ENCODE measurements at places on chromosomes 6 and 20. TPM values are rescaled to one million over a fixed set of nuclear protein-coding genes. Genes with fewer than 3 reads are reported as not detected.
A peak's percentile ranks its signal among the peaks of the same experiment; 100 is the strongest.

IRAK1BP1 gene
- total RNA-seq: 3.6 TPM

RPS6KA2 gene
- total RNA-seq: 153 TPM

NRSN1 gene
- total RNA-seq: not detected

DYNLT1 gene
- 36.6 TPM for total RNA-seq

LY6G6C gene
- total RNA-seq: not detected

PAX1 gene
- total RNA-seq: not detected

TDP2 gene
- 24.9 TPM for total RNA-seq

APOM gene
- not detected for total RNA-seq

PTK6 gene
- total RNA-seq: 0.90 TPM

CFAP61 gene
- 1.5 TPM for total RNA-seq

ATP9A gene
- total RNA-seq: 47.4 TPM

SUMO4 gene
- total RNA-seq: 6.6 TPM

SLC44A4 gene
- total RNA-seq: 0.22 TPM

ZNF334 gene
- 14.0 TPM for total RNA-seq

DDO gene
- total RNA-seq: 2.1 TPM

GRCh38 chr6:25862199-25862598, 11.8 kb downstream of the SLC17A3 start:
- no peak overlapping the region for H3K27ac ChIP-seq
- H3K4me1 ChIP-seq: no peaks in the 10 kb centered on the region
- DNase-seq: no peak
- no peak overlapping the region for H3K4me3 ChIP-seq
- H3K36me3 ChIP-seq: no peaks in the 10 kb centered on the region

DNA sequence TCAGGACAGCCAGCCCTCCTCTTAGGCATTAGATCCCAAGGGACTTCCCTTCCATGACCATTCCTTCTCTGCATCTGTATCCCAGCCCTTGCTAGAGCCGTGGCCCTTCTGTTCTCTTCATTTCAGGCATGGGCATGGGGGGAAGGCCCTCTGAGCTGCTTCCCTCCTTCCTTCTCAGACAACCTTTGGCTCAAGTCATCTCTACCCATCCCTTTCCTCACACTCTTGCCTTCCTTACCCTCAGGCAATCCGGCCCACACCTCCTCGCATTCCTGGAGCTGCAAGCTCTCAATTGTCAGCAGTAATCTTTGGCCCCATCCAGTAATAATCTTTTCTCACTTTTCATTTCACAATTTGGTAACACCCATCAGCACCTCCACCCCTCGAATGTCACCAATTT, 426.9 kb upstream of the JARID2 start:
- no peak overlapping the region for H3K27ac ChIP-seq
- H3K4me1 ChIP-seq: no peaks in the 10 kb centered on the region
- no peaks in the 10 kb centered on the region for H3K27me3 ChIP-seq
- no peak for DNase-seq

- H3K4me3 ChIP-seq: no peak overlapping the region
- peaks cover 7% of the 10 kb centered on the region for H3K4me1 ChIP-seq
- no peaks in the 10 kb centered on the region for H3K36me3 ChIP-seq
- DNase-seq: no peak
- H3K27ac ChIP-seq: no peak overlapping the region
These were observed 62.2 kb downstream of the CD164 start for GRCh38 chr6:109320072-109320471.

- no peaks in the 10 kb centered on the region for H3K27me3 ChIP-seq
- no peak overlapping the region for H3K4me3 ChIP-seq
- no peak for DNase-seq
- no peak overlapping the region for H3K27ac ChIP-seq
- H3K36me3 ChIP-seq: no peaks in the 10 kb centered on the region
- no peaks in the 10 kb centered on the region for H3K4me1 ChIP-seq
These were observed 184.3 kb upstream of the CST7 start for GRCh38 chr20:24764794-24765202.

DNA sequence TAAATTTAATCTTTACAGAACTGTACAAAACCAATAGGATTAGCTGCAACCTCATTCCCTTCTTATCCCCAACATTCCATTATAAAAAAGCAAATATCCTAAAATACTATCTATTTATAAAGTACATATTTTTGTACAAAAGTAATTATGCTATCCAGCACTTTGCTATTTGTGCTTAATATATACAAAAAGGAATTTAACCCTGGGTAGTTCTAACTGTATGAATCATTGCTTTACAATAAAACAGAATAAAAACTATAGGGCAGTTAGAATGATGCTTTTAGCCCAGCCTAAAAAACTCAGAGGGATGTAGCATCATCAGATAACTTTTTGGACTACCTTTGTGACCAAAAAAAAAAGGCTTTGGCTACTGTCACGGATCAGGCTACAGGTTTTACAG, 49.9 kb upstream of the KLHL31 start:
- H3K4me1 ChIP-seq: no peaks in the 10 kb centered on the region
- no peak for DNase-seq
- no peaks in the 10 kb centered on the region for H3K36me3 ChIP-seq
- H3K4me3 ChIP-seq: no peak overlapping the region
- no peak overlapping the region for H3K27ac ChIP-seq

DNA sequence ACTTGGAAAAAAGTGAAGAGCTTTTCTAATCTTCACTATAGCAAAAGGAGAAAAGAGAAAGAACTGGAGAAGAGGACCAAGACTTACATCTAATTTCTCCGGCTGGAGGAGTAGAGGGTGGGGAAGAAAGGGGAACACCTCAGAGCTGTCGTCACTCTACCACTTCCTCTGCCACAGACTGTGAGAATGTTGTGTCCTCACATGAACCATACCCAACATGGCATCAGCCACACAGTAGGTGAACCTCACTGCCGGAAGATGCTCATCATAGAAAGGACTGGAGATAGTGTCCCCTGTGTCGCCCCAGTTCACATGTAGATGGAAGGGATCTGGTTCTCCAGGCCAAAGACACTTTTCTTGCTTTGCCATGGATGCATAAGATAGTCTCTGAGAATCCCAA, 604.4 kb upstream of the NOX3 start:
- H3K4me3 ChIP-seq: no peak overlapping the region
- H3K36me3 ChIP-seq: no peaks in the 10 kb centered on the region
- H3K4me1 ChIP-seq: peaks cover 19% of the 10 kb centered on the region

GRCh38 chr20:25487306-25487705, 79.8 kb downstream of the GINS1 start:
- H3K4me1 ChIP-seq: no peaks in the 10 kb centered on the region
- no peak overlapping the region for H3K27ac ChIP-seq
- no peak overlapping the region for H3K4me3 ChIP-seq
- DNase-seq: no peak

- H3K36me3 ChIP-seq: no peaks in the 10 kb centered on the region
- DNase-seq: no peak
- H3K27ac ChIP-seq: no peak overlapping the region
- no peaks in the 10 kb centered on the region for H3K27me3 ChIP-seq
- no peaks in the 10 kb centered on the region for H3K4me1 ChIP-seq
These were observed 104.8 kb downstream of the TASP1 start for GRCh38 chr20:13533946-13534345.

- peaks cover 11% of the 10 kb centered on the region for H3K27me3 ChIP-seq
- no peak for DNase-seq
- H3K4me1 ChIP-seq: no peaks in the 10 kb centered on the region
- no peaks in the 10 kb centered on the region for H3K36me3 ChIP-seq
- H3K27ac ChIP-seq: no peak overlapping the region
- H3K4me3 ChIP-seq: no peak overlapping the region
These were observed 47.6 kb downstream of the MDGA1 start for GRCh38 chr6:37650071-37650481.

DNA sequence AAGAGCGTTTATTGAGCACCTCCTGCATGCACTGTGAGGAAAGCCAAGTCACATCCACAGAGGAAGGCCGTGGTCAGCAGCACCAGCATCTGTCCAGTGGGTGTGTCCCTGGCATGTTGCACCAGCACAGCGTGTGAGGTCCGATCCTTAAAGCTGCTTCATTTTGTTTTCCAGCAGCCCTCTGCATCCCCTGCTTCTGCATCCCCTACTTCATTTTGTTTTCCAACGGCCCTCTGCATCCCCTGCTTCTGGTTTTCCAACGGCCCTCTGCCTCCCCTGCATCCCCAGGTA, 147.8 kb downstream of the SYCP2 start:
- H3K27ac ChIP-seq: no peak overlapping the region
- no peaks in the 10 kb centered on the region for H3K4me1 ChIP-seq
- H3K27me3 ChIP-seq: no peaks in the 10 kb centered on the region
- no peak overlapping the region for H3K4me3 ChIP-seq
- H3K36me3 ChIP-seq: no peaks in the 10 kb centered on the region

GRCh38 chr6:101422811-101423210, 29.3 kb downstream of the GRIK2 start:
- no peak for DNase-seq
- no peak overlapping the region for H3K27ac ChIP-seq
- no peak overlapping the region for H3K4me3 ChIP-seq

DNA sequence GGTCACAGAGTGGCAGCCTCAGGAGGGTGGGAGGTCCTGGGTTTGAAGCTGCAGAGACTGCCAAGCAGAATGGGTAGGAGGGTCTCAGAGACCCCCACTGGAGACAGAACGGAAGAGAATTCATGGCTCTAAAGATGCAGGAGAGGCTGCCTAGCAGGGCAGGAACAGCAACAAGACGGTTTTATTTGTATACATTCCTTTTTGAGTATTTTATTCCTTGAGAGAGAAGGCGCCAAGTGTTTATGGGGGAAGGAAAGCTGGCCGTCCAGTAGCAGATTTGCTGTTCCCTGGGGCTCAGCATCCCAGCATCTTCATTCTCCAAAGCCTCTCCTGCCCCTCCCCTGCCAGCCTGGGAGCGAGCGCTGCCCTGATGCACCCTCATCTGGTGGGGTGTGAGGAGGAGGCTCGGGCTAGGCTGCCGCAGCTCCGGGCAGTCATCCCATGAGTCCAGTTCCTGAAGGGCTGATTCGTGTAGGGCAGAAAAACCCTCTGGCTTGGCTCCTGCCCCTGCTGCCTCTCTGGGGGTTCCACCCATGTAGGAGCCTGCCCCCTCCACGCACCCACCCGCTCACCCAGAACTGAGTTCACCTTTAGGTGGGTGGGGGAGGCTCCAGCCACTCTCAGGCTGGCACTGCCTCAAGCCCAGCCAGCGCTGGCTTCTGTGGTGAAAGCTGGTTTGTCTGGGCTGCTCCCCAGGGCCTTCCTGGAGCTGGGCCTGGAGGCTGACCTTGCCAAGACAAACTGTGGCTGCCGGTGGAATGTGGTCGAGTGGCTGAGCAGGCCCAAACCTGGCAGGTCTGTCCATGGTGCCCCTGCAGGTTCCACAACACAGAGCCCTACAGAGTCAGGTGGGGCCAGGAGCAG, 32.4 kb downstream of the CPXM1 start:
- H3K27ac ChIP-seq: no peak overlapping the region
- DNase-seq: no peak
- H3K4me1 ChIP-seq: no peaks in the 10 kb centered on the region
- no peak overlapping the region for H3K4me3 ChIP-seq
- no peaks in the 10 kb centered on the region for H3K36me3 ChIP-seq

DNA sequence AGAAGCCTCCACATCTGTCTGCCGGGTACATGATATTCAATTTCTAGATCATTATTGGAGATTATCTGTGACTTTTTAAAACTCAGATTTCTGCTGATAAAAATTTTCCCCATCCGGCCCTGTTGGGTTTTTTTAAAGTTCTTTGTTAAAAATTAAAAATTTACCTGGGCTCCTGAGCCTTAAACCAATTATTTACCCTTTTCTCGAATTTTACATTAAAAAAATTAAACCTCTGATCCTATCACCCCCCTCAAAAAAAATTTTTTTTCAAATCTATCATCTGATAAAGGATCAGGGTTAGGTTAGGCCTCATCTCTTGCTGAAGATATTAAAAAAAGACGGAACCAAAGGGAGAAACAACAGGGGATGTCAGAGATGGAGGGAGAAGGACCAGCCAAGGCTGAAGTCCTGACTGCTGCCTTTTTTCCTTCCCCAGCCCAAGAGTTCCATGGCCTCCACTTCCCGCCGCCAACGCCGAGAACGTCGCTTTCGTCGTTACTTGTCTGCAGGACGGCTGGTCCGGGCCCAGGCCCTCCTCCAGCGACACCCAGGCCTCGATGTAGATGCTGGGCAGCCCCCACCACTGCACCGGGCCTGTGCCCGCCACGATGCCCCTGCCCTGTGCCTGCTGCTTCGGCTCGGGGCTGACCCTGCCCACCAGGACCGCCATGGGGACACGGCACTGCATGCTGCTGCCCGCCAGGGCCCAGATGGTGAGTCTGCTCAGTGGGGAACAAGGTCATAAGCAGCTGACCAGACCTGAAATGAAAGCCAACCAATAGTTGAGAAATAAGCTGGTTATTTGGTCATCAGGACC, 527 bp downstream of the NFKBIL1 start:
- peaks cover 40% of the 10 kb centered on the region for H3K36me3 ChIP-seq
- DNase-seq: no peak
- H3K27me3 ChIP-seq: no peaks in the 10 kb centered on the region
- H3K4me3 ChIP-seq: peak overlapping the region; percentile 35

- no peak overlapping the region for H3K27ac ChIP-seq
- DNase-seq: no peak
- no peaks in the 10 kb centered on the region for H3K36me3 ChIP-seq
- no peak overlapping the region for H3K4me3 ChIP-seq
- no peaks in the 10 kb centered on the region for H3K27me3 ChIP-seq
- no peaks in the 10 kb centered on the region for H3K4me1 ChIP-seq
These were observed 6.5 kb downstream of the PTPRK start for GRCh38 chr6:128513878-128514277.

DNA sequence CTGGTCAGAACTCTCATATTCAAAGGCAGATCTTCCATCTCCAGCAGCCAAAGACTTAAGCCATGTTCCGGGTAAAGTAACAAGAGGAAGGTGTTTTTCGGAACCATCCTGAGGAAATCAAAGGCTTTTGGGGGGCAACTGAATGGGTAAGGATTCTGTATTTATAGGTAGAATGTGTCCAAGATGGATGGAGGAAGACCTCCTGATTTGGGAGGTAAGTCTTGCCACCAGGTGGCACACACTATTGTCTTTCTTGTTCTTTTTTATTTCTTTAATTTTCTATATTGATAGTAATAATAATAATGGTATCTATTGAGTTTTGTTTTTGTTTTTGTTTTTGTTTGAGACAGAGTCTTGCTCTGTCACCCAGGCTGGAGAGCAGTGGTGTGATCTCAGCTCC, 53.0 kb upstream of the UBR2 start:
- no peaks in the 10 kb centered on the region for H3K27me3 ChIP-seq
- no peak overlapping the region for H3K4me3 ChIP-seq
- H3K27ac ChIP-seq: no peak overlapping the region
- DNase-seq: no peak

DNA sequence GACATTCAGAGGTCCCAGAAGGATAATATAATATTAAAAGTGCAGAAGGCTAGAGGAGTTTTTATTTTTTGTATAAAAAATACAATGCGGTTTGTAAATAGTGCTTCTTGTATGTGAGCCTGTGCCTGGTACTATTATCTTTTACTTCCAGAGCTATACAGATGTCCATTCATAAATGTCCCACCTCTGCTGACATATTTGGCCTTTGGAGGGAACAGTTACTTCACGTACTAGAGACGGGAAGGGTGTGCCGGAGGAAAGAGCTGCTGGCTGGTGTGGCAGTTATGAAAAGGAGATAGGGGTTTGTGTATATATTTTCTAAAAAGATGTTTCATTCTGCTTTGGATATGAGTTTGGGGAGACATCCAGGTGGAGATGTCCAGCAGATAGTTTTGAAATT, 8.8 kb downstream of the CD109 start:
- peak overlapping the region; percentile 4 for H3K27ac ChIP-seq
- H3K36me3 ChIP-seq: no peaks in the 10 kb centered on the region
- no peaks in the 10 kb centered on the region for H3K27me3 ChIP-seq
- peaks cover 5% of the 10 kb centered on the region for H3K4me1 ChIP-seq
